ENCODE measurements at places on chromosomes 16 and 17.

DNA sequence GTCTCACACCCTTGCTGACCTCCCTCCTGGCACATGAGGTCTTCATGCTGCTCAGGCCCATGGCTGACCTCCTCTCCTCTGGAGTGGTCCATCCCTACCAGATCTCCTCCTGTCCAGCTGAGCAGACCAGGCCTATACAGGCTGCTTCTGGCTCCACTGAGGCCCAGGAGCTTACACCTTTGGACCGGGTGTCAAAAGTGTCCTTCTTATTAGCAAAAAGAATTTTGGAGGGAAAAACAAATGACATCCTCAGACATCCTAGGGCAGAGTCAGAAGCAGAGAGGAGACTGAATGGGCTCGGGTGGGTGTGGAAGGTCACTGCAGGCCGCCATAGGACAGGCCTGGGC is 38.1 kb downstream of the WSB1 start:
- no peak for DNase-seq

DNA sequence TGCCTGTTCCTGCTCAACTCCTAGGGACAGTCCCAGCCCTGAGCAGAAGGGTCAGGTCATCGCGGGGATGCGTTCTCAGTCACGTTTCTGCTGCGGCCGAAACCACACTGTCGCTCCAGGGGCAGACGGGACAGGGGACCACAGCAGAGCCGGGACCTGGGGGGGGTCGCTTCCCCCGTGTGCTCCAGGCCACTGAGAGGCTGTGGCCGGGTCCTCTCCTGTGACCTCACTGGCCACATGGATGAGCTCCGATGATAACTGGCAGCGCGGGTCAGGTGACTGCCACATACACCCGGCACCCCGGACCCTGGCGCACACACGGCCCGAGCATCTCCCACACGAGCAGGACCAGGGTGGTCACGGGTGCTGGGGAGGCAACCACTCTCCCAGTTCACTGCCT is 12.8 kb downstream of the GNPTG start:
- no peak for DNase-seq

DNA sequence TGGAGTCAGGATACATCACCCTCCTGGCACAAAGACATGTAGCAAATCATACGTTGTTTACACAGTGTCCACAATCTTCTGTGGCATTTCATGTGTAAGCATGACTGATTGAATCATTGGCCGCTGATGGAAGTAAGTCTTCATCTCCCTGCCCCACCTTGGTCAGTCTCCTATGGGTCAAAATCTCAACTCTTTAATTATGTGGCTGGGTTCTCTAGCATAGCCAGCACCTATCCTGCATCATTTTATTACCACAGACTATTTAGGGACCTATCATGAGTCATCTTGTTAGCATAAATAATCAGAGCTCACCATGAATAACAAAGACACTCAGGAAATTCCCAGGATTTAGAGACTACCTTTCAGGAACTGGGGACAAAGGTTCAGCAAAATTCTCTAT is 15.9 kb downstream of the TANC2 start:
- DNase-seq: no peak

GRCh38 chr17:44081681-44082080 is 11.1 kb downstream of the G6PC3 start:
- no peak for DNase-seq

DNA sequence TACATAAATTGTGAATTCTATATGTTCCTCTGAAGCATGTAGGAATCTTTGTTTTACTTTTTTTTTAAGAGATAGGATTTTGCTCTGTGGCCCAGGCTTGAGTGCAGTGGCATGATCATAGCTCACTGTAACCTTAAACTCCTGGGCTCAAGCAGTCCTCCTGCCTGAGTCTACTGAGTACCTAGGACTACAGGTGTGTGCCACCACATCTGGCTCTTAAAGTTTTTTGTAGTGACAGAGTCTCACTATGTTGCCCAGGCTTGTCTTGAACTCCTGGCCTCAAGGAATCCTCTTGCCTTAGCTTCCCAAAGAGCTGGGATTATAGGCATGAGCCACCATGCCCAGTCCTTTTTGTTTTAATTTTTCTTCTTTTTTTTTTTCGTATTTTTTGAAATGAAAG is 25.3 kb downstream of the IKZF3 start:
- no peak for DNase-seq

GRCh38 chr17:40452216-40452787 is 9.1 kb downstream of the IGFBP4 start:
- no peak for DNase-seq

DNA sequence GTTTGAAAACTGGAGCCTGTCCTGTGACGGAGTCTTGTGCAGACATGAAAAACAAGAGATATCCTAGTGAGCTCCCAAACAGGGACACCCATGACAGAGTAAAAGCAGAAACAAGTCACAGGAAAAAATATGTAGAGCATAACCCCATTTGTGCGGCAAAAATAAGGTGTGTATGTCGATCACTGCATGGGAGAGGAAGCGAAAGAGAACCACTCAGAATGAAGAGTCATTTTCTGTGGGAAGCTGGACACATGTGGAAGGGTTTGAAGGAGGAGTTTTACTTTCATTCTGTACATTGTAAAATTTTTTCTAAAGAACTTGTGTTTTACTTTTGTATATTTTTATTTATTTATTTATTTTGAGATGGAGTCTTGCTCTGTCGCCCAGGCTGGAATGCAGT is 72.1 kb downstream of the JPH3 start:
- no peak for DNase-seq

- no peak for DNase-seq
These were observed 94.0 kb downstream of the FOXL1 start for GRCh38 chr16:86672179-86672863.

GRCh38 chr16:12767897-12768296 is 35.8 kb downstream of the CPPED1 start:
- no peak for DNase-seq

DNA sequence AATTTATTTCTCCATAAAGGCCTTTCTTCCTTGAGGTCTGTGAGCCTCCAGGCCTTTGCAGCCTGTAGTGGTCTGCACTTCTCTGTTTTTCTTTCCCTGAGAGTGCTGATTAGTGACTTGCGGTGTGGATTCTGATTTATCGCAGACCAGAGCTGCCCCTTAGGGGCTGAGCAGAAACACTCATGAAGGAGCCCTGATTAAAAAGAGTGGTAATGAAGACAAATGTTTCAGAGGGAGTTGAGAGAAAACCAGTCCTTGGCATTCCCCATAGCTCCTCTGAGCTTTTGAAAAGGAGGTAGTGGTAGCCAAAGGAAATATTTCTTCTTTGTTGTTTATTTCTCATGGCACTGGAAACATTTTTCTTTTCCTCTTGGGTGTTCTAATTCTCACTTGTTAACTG is 268.1 kb upstream of the TBX2 start:
- no peak for DNase-seq

GRCh38 chr16:73026754-73027684 is 20.9 kb downstream of the ZFHX3 start:
- no peak for DNase-seq

DNA sequence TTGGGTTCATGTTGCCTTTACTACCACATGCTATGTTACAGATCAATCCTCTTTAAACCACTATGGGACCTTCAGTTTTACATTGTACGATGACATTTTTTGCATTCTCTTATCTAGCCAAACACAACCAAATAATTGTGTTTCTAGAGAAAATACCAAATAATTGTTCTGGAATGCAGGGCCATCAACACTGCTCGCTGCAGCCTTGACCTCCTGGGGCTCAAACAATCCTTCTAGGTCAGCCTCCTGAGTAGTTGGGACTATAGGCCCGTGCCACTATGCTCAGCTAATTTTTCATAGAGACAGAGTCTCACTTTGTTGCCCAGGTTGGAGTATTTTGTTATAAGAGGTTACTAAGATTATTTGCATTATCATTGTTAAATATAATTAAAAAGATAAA is 237.5 kb upstream of the PMFBP1 start:
- no peak for DNase-seq

Measured in GM18507 (cell line).